ENCODE measurements at places on chromosomes 11 and 22.

DNA sequence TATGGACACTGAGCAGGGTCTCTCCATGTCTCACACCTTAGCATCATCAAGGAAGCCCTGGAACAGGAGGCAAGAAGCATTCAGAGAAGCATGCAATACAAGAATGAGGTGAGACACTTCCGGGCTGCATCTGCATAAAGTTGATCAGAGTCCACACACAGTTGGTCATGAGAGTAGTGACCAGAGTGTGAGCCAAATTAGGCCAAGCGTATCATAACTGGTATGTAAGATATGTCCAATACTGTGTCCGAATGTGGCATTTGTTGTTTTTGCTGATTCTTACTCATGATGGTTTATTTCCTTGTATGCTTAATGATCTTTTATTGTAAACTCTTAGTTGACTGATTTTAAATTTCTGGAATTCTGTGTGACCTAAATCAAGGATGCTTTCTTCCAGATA is 315.7 kb downstream of the INSC start:
- DNase-seq: no peak

DNA sequence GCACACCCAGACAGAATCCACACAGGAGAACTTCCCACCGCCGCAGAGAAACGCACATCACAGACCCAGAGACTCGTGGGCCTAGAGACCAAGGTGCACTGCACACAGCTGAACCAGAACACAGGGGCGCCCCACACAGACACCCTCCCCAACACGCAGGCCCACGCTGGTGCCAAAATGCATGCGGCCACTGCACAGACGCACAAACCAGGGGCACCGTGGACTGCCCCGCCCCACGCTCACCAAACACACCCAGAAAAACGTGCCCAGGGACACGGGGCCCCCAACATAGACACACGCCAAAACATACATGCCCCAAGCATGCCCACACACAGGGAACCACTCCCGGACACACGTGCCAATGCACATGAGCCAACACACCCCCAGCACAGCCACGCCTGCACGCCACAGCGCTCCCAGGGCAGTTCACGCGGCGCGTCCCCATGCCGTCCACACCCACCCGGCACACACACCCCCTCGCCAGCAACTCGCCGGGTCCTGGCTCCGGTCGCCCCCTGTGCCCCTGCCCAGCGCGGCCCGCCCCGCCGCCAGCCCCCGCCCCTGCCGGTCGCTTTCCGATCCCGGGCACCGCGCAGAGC is 7.8 kb downstream of the ELFN2 start:
- DNase-seq: no peak

DNA sequence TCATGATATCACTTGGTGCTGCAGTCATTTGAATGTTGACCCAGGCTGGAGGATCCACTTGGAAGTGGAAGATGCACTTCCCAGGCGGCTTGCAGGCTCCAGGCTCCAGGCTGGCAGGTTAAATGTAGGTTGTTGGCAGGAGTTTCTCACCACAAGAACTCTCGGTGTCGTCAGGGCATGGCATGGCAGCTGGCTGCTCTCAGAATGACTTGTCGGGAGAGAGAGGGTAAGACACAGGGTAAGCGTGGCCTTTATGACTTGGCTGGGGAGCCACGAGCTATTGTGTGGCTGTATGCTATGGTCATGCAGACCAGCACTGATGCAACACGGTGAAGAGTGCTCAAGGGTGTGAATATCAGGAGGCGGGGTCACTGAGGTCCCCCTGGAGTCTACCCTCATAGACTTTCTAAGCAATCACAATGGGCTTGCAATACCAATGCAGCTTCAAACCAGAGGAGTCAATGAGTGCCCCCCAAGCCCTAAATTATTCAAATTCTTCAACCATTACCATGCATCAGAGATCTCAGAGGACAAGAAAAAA is 1027.7 kb downstream of the OPCML start:
- DNase-seq: no peak

DNA sequence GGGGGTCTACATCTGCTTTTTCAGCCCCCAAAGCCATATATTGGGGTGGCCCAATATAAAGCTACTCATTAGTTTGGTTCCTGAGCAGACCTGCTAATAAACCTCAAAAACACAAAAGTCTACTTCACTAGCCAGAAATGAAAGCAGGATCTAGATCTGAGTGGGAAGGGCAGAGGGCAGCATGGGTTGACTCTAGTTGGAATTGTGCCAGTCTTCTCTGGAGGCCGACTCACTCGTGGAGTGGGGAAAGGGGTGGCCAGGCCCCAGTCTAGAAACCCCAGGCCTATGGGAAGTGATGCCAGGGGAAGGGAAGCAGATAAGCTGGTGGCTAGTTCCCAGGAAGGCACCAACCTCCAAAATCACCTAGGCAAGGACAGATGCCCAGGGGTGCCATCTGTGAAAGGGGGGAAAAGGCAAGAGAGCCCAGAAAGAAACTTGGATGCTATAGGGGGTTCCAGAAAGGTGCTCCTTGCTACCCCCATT is 5.3 kb downstream of the PATZ1 start:
- no peak for DNase-seq

DNA sequence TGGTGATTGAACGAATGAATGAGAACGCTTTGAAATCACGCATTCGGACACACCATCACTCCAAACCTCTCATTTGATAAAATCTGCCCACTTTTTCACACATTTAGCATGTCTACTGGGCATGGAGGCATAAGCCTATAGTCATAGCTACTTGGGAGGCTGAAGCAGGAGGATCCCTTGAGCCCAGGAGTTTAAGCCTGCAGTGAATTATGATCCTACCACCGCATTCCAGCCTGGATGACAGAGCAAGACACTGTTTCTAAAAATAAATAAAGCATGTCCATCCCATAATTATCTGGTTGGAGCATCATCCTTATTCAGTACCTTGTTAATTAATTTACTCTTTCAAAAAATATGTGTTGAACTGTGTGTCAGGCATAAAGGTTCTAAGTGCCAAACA is 3.3 kb upstream of the PICALM start:
- DNase-seq: no peak

DNA sequence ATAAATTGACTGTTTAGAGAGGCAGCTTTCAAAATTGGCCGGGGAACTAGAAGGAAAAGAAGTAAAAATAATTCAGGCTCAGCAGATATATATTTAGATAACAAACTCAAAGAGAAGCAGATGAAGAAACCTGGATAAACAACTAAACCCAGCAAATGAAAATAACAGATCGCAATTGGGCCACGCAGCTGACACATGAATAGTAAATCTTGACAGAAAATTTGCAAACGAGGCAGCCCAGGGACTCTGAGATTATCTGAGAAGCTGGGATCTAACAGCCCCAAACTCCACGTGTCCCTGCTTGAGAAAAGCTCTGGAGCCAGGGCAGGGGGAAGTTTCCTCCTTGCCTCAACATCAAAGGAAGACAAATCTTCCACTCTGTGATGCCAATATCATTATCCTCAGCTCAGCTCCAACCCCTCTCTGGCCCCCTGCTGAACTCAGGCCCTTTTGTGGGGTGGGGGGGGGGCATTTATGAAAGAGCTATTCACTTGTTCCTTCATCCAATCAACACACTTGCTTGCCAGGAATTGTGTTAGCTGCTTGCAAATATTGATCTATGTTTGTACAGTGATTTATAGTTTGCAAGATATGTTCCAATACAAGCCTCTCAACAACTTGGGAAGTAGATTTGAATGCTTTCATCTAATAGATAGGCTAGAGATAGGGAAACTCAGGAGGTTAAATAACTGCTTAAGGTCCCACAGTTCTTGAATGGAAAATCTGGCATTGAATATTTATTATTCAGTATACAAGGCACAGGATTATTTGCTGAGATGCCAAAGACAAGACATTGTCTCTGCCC is 72.5 kb upstream of the C11orf87 start:
- DNase-seq: no peak

DNA sequence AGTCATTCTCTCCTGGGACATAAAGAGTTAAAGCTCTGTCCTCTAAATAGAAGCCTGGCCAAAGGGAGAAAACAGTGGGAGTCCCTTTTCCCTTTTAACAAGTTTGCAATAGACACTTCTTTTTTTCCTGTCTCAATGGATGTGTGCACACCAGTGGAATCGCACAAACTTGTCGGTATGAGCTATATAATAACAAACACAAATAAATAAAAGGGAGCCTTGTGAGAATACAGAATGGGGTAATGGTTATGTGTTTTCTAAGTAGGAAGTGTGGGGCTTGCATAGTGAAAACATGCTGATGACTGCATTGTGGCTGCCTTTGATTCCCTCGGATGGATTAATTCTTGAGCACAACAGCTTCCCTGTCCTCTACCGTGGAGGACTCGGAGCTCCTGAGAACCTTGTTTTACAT is 131.9 kb downstream of the WNT7B start:
- no peak for DNase-seq

DNA sequence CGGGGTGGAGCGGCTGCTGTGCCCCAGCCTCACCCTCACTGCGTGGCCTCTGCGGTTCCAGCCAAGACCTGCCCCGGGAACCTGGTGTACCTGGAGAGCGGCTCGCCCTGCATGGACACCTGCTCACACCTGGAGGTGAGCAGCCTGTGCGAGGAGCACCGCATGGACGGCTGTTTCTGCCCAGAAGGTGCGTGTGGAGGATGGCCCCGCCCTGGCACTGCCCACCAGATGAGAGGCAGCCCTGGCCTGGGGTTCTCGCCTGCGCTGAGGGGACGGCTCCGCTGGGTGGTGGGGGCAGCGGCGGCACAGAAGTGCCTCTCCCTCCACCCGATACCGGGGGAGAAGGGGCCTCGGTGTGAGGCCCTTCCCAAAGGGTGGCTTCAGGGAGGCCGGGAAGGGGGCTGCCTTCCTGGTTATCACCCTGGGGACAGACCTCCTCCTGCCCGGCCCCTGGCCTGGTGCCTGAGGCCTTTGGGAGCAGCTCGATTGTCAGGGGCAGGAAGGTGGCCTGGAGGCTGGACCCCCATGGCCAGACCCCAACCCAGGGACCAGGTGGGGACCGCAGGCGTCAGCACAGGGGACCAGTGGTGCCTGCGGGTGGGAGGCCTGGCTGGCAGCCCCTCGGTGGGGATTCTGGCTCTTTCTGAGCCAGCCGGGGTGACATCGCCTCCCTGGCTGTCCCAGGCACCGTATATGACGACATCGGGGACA is 7.1 kb downstream of the MUC2 start:
- no peak for DNase-seq

DNA sequence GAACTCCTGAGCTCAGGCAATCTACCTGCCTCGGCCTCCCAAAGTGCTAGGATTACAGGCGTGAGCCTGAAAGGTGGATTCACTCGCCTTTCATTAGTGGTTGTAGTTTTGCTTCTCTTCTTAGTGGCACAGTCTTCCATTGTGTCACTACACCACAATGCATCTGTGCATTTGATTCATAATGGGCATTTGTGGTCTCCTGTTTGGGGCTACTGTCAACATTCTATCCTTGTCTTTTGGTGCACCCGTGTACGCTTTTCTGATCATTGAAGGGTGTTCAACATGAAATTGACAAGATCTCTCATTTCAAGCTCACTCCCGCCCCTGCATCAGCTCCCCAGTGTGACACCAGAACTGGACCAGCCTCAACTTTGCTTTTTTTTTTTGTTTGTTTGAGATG is 2.0 kb upstream of the SYT12 start:
- no peak for DNase-seq

- DNase-seq: no peak
Observed at GRCh38 chr11:79667380-79667779, 226.6 kb upstream of the TENM4 start.

GRCh38 chr11:134331354-134332188 is at the start of gene GLB1L2:
GLB1L2 (plus strand) TSS chr11:134331988; CDS start chr11:134332062, 74 bp downstream.
- peak; percentile 48 for DNase-seq
